ENCODE measurements at places on chromosomes 7 and 10.

GRCh38 chr7:45514944-45515343, 59.2 kb upstream of the ADCY1 start:
- DNase-seq, result no peak

- DNase-seq, result no peak
Observed at GRCh38 chr10:77865580-77866324, 60.8 kb downstream of the DLG5 start.

- no peak for DNase-seq
Observed at GRCh38 chr7:120805636-120806388, 52.1 kb downstream of the TSPAN12 start.

GRCh38 chr10:128116851-128117615, 9.2 kb downstream of the MKI67 start:
- no peak for DNase-seq

DNA sequence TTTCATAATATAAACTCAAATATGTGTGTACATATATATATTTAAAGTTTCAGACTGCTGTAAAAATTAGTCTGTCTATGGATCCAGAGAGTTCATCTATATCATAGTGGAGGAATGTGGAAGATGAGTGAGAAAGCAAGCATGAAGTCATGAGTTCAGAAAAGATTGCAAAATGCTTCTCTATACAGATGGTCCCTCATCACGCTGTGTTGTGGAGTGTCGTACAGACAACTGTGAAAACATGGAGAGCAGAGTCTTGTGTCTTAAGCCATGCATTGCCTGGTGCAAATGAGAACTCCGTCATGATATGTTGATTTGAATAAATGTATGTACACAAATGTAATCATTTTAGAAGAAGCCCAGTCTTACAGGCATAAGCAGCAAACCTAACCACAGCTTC, 316.9 kb downstream of the CNTNAP2 start:
- no peak for DNase-seq

GRCh38 chr7:156778668-156779067, 114.3 kb downstream of the LMBR1 start:
- DNase-seq, result no peak
